HuH-7.5 (cell line): ENCODE measurements at places on chromosomes 12 and 14.
A peak's percentile ranks its signal among the peaks of the same experiment; 100 is the strongest.

- no peak for DNase-seq
Observed at GRCh38 chr12:111337371-111337770, 31.5 kb downstream of the PHETA1 start.

DNA sequence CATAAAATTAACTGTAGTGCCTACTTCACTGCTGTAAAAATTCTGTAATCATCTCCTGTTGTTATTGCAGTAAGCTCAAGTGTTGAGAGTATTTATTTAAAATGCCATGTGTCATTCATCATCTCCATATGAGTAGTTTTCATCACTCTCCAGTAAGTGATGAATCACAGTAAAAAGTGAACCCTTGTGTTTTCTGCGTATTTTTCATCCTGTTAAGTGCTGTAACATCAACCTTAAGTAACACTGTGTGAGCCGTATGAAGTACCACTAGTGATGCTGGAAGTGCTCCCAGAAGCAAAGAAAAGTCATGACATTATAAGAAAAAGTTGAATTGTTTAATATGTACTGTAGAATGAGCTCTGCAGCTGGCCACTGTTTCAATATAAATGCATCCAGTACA lies 55.4 kb downstream of the SLCO1B3 start:
- DNase-seq = no peak

DNA sequence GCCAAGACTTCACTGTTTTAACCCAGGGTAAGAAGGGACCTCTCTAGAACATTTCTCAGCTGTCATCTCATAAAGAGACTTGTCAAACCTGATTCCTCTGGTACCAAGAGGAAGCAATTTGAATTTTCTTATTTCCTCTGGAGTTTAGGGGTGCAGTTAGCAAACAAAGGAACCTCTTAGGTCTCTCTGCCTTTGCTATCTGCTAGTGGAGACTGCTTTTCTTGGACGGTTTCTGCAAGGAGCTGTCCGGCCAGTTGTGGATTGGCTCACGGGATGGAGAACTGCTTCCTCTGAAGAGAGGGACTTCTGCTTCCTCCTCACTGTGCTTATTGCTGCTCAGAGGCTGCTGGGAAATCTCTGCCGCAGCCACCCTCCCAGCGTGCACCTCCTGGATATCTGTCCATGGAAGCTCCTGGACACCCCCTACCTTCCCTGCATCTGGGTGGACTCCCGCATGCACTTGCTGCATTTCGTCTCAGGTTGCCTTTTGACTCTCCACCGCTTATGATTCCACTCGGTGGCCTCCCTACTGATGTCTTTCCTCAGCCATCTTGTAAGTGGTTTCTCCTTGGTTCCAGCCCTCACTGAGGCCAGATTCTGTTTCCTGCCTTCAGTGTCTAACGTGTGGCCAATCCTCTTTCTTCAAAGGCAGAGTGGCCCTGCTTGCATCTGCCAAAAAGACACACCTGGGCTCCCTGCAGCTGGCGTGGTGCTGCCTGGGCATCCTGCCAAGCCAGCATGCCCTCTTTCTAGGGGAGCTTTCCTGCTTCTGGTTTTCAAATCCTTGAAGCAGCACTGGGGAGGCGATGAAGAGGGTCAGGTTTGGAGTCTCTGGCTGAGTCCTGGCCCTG lies 187.3 kb downstream of the CHST11 start:
- no peak for DNase-seq

DNA sequence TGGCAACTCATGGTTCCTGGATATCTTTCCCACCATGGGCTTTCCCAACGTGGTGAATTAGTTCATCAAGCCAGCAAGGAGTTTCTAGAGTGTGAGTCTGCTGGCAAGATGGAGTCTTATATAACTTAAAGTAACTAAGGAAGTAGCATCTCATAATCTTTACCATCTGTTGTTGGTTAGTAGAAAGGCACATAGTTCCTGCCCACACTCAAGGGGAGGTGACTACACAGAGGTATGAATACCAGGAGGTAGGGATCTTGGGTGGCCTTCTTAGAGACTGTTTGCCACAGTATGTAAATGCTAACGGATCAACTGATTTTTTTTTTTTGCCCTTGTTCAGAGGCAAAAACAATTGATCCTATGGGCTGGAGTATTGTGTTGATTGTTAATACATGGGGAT lies 446.9 kb downstream of the ATP23 start:
- DNase-seq = no peak

DNA sequence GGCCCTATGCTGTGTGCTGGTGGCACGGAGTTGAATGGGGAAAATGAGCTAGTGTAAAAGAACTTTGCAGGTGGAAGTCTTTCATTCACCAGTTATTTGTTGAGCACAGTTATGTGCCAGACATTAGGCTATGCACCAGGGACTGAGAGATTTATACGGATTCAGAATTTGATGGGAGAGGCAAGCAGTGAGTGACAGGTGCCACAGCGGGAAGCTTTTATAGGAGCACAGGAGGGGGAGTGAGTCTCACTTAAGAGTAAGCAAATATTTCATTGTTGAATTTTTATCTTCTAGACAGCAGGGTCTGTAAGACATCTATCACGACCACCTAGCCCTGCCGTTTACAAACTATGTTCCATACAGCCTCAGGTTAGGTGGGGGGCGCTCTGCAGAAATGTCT lies 320.6 kb downstream of the SNAPC1 start:
- no peak for DNase-seq

DNA sequence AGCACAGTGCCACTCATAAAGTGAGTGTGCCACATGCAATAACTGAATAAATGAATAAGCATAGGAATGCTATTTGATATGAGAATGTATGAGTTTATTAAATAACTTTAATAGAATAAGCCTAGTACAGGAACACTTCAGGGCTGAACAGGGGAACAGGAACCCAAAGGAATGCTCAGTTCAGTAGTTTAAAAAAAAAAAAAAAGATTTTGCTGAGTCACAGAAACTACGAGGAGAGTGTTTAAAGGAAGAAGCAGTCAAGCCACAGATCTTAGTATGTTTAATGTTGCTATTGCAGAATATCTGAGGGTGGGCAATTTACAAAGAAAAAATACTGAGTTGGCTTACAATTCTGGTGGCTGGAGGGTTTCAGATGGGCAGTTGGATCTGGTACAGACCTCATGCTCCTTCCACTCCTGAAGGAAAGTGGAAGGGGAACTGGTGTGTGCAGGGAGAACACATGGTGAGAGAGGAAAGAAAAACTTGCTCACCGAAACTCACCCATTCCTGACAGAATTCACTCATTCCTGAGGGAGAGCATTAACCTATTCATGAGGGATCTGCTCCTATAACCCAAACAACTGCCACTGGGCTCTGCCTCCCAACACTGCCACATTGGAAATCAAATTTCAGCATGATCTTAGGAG lies 880.3 kb upstream of the MGAT4C start:
- DNase-seq = no peak

DNA sequence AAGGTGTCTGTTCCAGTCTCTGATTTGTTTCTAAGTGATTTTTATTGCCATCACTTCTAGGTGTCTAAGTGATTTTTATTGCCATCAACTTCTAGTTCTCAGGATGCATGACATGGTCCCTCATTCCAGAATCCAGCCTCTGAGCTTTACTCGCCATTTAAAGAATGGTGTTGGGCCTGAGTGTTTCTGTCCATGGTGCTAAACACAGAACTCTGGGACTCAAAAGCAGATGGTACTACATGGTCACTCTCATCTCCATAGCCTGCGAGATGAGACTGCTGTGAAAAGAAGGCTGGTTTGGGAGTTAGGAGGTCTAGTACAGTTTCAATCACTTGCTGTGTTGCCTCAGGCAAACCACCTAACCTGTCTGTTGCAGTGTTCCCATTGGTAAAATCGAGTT lies 276.6 kb downstream of the NRXN3 start:
- DNase-seq = no peak

DNA sequence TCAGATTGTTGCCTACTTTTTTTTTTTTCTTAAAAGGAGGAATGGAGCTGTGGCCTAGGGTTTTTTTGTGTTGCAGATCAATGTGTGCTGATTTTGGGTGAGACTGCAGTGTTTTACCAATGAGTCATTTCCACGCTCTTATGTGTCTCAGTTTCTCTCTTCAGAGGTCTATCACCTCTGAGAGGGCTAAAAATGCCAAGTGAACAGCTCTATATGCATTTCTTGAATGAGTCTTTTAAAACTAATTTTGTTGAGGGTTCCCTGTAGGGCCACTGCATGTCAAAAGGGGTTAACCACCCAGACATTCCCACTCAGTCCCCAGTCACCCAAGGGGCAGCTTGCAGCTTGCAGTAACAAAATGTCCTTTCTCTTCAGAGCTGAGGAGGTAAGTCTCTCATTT lies 24.3 kb upstream of the GLIPR1L2 start:
- no peak for DNase-seq

DNA sequence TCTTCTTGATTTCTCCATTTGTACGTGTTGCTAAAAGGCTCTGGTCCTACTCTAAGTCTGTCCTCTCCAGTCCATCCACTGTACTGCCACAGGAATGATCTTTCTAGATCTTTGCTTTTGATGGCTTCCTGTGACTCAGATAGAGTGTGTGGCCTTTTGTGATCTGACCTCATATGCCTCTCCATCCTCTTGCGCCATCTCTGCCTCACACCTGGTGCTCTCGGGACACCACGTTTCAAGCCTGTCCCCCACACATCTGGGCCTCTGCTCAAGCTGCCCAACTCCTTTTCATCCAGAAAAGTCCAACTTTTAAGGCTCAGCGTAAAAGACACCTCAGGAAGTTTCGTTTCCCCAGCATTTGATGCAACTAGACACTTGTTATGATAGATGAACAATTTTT lies 39.0 kb downstream of the DCAF4 start:
- DNase-seq = no peak

- no peak for DNase-seq
Observed at GRCh38 chr12:115528466-115528865, 749.0 kb downstream of the MED13L start.

- no peak for DNase-seq
Observed at GRCh38 chr12:105040476-105040875, 43.8 kb downstream of the ALDH1L2 start.

- no peak for DNase-seq
Observed at GRCh38 chr12:63124778-63125177, 26.2 kb downstream of the AVPR1A start.

DNA sequence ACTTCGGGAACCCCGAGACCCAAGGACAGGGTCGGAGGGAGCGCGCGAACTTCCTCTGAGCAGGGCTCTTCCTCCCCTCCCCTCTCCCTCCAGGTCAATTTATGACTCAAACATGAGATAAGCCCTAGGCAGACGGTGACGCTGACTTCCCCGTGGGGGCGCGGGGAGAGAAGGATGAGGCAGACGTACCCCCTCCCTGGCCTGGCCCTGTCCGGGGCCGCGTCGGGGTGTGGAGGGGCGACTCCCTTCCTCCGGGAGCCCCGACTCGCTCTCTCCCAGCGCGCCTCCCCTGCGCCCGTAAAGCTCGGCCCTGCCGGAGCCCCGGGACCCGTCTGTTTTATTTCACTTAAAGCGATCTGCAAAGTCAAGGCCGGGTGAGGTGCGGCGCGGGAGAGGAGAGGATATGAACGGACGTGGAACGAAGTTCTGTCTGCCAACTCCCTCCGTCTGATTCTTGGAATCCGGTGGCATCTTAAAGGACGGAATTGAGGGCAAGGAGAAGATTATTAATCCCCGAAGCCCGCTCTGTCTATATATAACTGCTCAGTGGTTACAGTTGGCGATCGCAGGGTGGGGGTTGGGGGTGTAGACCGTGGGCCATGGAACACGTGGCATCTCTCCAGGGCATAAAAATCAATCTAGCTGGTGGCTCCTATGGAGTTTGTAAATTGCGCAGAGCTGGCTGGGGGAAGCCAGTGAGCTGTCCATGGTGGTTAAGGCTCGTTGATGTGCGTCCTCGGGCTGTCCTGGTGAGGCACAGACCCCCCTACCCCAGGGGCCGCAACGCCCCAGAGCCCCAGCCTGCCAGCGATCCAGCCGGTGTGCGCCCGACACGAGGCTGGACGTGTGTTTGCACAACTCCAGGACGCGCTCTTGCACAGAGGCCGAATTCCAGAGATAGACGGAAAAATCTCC lies 2.9 kb upstream of the PTHLH start:
- peak; percentile 52 for DNase-seq

- no peak for DNase-seq
Observed at GRCh38 chr14:103255555-103255954, 78.5 kb upstream of the EIF5 start.

GRCh38 chr12:49527361-49528130 lies 11.3 kb upstream of the KCNH3 start:
- no peak for DNase-seq

- DNase-seq = no peak
Observed at GRCh38 chr14:58309086-58309485, 10.7 kb downstream of the ARID4A start.

- DNase-seq = no peak
Observed at GRCh38 chr14:103536693-103537092, 7.7 kb downstream of the TRMT61A start.

DNA sequence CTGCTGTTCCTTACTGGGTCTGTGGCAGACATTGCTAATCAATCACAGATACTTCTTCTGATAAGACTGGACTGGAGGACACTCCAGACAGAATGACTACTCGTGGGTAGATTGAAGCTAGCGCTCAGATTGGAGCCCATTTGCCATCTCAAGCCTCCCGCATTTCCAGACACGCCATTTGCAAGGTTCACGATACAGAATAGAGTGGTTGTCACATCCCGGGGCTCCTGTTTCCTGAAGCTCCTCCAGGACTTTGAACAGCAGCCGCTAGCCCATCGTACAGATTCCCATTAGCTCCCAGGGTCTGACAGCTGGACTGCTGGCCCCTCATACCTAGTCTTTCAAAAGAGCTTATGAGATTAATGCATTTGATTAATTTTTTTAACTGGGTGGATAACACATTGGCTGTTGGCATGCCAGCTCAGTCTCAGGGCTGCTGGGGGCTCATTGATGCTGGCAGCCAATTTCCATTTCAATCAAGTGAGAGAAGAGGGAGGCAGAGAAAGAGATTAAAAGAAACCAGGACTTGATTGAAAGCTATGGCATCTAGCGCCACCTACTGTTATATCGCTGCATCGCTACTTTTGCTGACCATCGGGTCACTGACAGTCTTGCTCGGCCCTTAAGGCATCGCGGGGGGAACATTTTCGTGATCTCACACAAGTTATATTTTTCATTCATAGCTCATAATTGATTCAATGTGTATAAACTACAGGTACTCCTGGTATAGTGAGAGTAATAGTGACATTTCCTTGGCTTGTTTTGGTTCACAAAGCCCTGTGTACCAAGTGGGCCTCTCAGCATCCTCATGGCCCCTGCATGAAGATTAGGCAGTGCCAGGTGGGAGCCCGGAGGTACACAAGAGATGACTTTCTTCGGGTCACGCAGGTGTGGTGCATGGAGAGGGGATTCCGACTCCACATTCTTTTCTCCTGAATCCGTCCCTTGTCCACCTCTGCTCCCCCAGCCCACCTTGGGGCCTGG lies 78.6 kb downstream of the CCDC60 start:
- peak; percentile 29 for DNase-seq

DNA sequence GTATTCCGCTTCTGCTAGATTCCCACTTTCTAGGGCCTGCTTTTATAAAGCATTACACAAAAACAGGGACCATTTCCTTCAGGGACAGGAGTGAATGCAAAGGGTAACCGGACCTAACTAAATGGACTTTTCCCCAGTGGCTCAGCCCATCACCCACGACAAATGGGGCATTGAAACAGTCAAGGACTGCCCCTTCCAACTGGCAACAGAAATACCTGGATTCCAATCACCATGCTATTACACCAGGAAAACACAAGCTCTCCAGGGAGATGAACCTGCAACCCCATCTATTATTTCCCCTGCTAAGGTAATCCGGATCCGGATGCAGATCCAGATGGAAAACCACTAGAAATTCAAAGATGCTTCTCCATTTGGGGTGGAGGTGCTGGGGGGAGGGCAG lies 1.0 kb downstream of the MPHOSPH9 start:
- DNase-seq = no peak

- DNase-seq = no peak
Observed at GRCh38 chr12:15629761-15630160, 159.4 kb downstream of the EPS8 start.

- DNase-seq = no peak
Observed at GRCh38 chr14:88248606-88249005, 74.5 kb downstream of the KCNK10 start.
